ENCODE measurements at places on chromosomes 3 and 15.

- DNase-seq, result no peak
Observed at GRCh38 chr3:114363554-114364202, 69.8 kb downstream of the TIGIT start.

DNA sequence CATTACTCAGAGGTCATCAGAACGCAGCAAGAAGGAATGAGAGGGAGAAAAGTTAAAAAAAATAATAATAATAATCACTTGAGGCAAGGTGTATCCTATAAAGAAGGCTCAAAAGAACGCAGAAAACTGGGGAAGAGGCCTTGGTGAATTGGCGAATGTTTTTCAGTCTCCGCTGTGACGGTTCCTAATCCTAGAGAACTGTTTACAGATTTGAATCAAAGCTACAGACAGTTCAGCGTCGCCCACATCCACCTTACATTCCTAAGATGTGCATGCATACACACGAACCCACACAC, 634 bp downstream of the ZMAT3 start:
- DNase-seq, result no peak

- DNase-seq, result no peak
Observed at GRCh38 chr15:41958002-41958420, 14.3 kb downstream of the EHD4 start.

DNA sequence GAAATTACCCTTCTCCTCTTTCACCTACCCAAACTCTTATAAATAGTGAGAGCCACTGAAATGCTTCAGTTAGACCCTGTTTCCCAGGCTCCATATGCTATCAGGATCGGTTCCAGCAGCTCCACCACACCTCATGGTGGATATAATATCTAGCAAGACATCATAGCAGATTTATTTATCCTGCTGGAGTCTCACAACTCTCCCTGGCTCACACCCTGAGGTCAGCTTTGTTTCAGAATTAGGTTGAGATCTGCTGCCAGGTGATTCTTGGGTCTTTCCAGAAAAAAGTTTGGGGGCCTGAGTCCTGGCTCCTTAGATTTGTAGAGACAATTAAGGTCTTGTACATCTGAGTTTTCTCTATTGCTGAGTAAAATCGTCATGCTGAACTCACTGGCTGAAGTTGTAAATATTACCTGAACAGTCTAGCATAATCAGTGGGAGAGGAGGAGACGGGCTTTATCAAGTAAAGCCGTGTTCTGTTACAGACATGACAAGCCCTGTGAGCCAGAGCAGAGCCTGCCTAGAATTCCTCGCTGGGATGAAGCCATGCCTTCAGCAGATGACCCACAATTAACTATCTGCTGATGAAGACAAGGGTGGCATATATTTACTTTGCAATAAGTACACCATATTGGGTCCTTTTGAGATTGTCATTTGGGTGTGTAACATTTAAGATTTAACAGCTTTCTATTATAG, 131.6 kb downstream of the STAC start:
- DNase-seq, result no peak

DNA sequence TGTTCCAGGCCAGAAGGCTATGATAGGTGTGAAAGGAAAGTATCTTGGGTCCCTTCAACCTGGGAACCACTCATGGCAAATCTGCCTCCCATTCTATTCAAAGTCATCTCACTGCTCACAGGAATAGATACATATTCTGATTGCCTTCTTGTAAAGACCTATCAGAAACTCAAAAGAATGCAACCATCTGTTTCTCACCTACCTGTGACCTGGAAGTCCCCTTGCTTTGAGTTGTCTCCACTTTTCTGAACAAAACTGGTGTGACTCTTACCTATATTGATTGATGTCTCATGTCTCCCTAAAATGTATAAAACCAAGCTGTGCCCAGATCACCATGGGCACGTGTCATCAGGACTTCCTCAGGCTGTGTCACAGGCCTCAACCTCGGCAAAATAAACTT, 1149.3 kb downstream of the NSUN3 start:
- no peak for DNase-seq

Data from CD4-positive, alpha-beta T cell treated with Interleukin-17A for 4 hours (primary cell).